HCEC 1CT (cell line): ENCODE measurements at places on chromosomes 11 and 22.

DNA sequence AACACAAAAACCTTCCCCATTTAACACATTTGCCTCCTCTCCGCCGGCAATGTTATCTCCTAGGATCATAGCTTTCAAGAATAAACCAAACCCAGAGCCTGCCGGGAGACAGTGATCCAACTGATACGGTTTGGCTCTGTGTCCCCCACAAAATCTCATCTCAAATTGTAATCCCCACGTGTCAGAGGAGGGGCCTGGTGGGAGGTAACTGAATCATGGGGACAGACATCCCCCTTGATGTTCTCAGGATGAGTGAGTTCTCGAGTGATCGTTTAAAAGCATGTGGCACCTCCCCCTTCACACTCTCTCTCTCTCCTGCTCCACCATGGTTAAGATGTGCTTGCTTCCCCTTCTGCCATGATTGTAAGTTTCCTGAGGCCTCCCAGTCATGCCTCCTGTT lies 33.3 kb downstream of the RBFOX2 start:
- peak; percentile 81 for DNase-seq

- no peak for DNase-seq
Measured at GRCh38 chr11:74086242-74086884, 77.5 kb upstream of the UCP3 start.

DNA sequence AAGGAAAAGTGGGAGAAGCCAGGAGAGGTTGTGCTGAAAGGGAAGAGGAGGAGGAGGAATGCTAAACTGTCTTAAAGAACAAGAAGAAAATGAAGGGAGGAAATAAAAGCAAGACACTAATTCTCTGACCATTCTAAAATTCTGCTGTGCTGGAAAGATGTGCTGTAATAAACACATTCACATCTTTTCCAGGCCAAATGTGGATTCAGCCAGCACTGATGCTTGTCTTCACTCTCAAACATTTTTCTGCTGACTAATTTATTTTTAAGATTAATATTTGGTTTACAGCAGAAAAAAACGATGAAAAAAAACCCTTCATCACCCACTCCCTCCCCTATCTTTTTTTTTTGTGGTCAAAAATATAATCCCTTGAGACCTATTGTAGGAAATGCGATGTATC lies 223.6 kb downstream of the SWAP70 start:
- no peak for DNase-seq

DNA sequence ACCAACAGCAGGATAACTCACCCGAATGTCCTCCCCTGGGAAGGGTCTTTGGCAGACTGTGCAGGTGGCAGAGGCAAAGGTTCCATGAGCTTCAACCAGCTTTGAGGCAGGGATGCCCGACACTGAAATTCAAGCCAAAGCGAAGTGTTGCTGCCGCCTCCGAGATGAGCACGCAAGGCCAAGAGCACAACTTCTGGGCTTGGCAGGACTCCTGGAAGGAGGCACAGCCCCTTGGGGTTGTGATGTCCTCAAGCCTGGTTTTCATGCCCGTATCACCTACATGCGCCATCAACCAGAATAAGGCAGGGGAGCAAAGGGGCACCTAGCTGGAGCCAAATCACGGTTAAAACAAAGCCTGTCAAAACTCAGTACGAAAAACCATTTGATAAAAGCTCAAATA lies 5.7 kb downstream of the SIRT3 start:
- no peak for DNase-seq

GRCh38 chr11:85961930-85962363 lies 106.8 kb downstream of the CCDC83 start:
- no peak for DNase-seq

DNA sequence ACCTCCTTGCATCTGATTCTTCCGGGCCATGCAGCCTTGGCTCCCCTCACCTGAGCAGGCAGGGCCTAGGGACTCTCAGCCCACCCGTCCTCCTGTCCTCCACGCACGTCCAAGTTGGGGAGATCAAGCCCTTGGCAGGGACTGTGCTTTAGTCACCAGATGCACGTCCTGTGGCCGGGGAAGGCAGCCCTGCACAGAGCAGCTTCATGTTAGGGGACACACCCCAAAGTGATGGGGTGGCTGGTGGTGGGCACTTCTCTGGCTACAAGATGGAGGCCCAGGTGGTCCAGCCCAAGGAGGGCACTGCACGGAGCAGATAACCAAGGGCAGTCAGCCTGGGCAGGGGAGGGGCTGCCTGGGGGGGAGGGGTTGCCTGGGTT lies 1.2 kb downstream of the MUC5B start:
- no peak for DNase-seq

DNA sequence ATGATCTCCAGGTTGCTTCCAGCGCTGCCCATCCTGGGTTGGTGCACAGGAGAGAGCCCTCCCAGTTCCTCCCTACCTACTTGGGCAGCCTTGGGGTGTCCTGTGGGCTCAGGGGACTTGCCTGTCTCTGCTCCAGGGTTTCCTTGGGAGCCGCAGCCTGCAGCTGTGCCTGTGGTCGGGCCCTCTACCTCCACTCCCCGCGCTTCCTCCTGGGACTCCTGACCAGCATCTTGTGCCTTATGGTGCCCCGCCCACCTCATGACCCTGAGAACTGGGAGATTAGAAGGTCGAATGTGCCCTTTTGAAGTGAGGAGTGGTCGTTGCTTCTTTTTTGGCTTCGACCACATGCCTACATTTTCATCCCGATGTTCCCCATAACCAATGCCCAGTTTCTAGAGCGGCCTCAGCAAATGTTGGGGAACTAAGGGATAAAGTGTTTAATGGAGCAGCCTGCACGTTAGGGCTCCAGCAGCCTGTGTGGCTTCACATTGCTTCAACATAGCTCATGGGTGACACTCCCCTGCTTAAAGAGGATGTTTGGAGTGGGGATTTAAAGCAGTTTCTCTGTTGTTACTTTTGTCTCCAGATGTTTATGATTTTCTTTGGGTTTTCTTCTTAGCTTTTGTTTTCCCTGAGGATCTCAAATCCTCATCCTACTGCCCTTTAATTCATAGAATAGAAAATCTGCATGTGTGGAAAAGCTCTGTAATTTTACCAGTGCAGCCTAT lies 248.8 kb downstream of the TBC1D22A start:
- DNase-seq = no peak

GRCh38 chr11:119223856-119224255 lies 17.7 kb downstream of the CBL start:
- peak; percentile 48 for DNase-seq

DNA sequence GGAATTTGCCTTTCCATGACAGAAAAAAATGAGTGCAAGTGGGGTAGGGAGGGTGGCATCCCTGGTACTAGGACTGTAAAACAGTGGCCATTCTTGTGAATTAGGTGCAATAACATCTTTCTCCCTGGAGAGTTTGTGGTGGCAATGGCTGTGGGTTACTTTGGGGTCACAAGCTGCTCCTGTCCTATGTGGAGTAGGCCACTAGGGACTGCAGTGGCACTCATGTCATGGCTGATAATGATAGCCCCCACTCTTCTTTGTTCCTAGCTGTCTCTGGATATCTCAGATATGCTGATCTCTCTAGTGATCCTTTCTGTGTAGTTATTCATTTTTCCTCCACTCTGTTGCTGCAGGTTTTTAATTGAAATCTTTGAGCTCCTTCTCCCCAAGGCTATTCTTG lies 270.5 kb upstream of the CHORDC1 start:
- no peak for DNase-seq

- no peak for DNase-seq
Measured at GRCh38 chr11:35146711-35147110, 7.7 kb downstream of the CD44 start.

GRCh38 chr22:45096256-45096907 lies 67.3 kb upstream of the NUP50 start:
- peak; percentile 38 for DNase-seq

DNA sequence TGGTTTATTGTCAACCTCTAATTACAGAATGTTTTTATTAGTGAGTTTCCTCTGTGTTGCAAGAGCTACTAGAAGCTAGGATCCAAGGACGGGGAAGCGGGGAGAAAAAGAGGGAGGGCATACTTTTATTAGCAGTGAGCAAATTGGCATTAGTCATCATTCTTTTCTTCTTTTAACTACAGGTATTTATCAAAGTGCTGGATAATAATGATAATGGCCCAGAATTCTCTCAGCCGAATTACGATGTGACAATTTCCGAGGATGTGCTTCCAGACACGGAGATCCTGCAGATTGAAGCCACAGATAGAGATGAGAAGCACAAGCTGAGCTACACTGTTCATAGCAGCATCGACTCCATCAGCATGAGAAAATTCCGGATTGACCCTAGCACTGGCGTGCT lies 179.7 kb upstream of the MTNR1B start:
- no peak for DNase-seq

DNA sequence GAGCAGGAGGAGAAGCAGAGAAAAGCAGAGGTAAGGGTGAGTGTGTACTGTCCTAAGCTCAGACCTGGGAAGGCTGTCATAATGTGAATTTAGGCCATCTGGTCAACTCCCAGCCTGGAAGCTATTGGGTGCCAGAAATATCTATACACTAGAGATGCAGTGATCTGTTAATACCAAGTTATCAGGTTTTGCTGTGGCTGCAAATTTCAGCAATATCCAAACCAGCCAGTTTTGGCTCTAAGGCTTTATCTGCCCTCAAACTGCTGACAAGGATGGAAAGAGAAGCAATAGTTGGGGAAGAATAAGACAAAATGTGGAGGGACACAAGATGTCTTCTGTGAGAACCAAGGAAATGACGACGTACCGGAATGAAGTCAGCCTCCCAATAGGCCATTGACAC lies 62.9 kb downstream of the CYB5R2 start:
- DNase-seq = no peak

GRCh38 chr22:44362249-44363012 lies 49.7 kb upstream of the SHISAL1 start:
- no peak for DNase-seq

GRCh38 chr11:64850979-64851567 lies 6.6 kb upstream of the CDC42BPG start:
- no peak for DNase-seq

- peak; percentile 96 for DNase-seq
Measured at GRCh38 chr11:128530118-128531074, 57.0 kb downstream of the ETS1 start.

GRCh38 chr22:31789803-31790202 lies 36.0 kb downstream of the DEPDC5 start:
- DNase-seq = no peak

DNA sequence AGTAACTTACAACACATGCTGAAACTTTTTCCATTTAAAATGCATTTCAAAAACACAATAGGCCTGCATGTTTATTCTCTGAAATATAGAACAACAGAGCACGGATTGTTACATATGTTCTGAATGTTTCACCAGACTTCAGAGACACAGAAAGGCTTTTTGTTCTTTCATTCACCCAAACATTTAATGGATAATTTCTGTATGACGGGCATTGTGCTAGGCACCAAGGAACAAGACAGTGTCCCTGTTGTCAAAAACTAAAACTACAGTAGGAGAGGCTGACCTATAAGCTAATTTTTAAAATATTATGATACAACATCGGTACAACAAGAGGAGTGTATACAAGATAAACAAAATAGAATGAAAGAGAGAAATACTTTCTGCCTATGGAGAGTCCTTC lies 81.9 kb upstream of the TEAD1 start:
- no peak for DNase-seq

GRCh38 chr22:46272762-46273431 lies 5.1 kb downstream of the TTC38 start:
- no peak for DNase-seq

DNA sequence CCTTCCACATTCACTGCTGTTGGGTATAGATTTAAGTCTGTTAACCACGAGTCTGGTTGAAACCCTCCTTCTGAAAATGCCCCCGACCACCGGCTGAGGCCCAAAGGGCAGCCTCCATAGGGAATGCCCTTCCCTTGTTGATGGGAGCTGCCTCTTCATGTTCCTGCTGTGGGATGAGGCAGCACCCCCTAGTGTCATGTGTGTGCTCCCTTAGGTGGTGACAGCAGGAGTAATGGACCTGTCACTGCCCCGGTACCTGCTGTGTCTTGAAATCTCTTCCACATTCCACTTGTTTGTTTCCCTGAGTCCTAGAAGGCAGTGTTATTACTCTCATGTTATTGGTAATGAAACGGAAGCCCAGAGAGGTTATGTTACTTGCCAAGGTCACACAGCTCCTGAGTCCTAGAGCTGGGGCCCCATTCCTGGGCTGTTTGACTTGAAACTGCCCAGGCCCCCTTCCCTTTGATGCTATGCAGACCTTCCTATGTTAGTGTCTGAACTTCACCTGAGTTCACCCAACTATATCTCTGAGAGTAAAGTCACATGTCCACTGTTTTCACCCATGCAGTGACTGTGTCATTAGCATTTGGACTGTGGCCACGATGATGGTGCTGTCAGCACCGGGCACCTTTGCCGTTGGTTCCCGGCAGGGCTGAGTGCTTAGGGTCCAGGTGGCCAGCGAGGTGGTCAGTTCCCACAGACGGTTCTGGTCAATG lies 234.3 kb downstream of the TBC1D22A start:
- no peak for DNase-seq

- no peak for DNase-seq
Measured at GRCh38 chr11:70580036-70580805, 181.9 kb downstream of the CTTN start.

DNA sequence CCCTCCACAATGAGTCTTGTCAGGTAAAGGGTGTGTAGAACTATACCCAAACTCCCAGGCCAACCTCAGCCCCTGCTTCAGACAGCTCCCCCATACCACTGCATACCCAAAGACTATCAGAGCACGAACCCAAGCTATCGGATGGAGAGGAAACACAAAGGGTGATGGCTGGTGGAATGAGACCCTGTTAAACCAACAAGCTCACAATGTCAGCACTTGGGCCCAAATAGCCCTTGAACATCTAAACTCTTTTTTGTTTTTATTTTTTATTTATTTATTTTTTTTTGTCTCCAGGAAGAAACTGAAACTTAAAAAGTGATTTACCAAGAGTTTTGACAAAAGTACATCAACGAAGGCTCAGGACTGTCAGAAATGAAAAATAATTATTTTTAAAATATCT lies 10.6 kb downstream of the DGCR2 start:
- DNase-seq = no peak

DNA sequence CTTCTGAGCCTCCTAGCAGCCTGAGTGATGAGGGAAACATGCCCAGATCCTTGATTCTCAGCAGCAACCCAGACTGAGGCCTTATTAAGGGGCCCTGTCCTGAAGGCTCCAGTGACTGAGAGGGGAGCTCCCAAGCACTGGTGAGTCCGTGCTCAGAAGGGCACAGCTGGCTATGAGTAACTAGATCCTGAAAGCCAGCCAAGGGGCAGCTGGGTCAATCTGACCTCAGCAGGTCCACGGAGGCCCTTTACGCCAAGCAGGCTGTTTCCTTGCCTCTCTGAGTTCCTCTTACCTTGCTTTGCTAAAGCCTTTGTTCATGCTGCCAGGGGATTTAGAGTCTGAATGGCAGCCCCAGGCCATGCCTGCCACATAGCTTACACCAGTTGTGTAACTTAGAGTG lies 19.3 kb upstream of the MIEF1 start:
- DNase-seq = peak; percentile 81
